ENCODE measurements at places on chromosomes 1 and 21.

- no peak for DNase-seq
These were observed 51.8 kb downstream of the ANGPTL1 start for GRCh38 chr1:178819123-178819522.

GRCh38 chr21:42622284-42622683 is 31.1 kb upstream of the PDE9A start:
- no peak for DNase-seq

DNA sequence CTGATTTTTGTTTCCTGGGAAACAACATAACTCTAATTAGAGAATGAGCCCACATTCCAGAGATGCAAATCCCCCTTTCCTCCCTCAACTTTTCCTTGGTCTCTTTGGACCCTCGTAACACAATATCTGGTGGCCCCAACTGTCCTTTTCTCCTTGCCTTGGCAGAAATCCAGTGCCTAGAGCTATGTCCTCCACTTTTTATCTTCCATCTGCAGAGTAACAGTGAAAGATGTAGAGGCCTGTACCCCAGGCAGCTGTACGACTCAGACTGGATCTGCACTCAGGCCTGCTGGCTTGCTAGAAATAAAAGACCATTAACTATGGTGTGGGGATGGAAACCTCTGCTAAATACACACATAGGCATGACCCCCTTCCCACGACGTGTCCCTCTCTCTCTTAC is 72.0 kb downstream of the WARS2 start:
- DNase-seq = no peak

- no peak for DNase-seq
These were observed 30.9 kb downstream of the PROX1 start for GRCh38 chr1:214018386-214019268.

- no peak for DNase-seq
These were observed 177.2 kb upstream of the C8B start for GRCh38 chr1:57142999-57143398.

- DNase-seq = no peak
These were observed 30.3 kb upstream of the LPAR3 start for GRCh38 chr1:84923317-84923716.

DNA sequence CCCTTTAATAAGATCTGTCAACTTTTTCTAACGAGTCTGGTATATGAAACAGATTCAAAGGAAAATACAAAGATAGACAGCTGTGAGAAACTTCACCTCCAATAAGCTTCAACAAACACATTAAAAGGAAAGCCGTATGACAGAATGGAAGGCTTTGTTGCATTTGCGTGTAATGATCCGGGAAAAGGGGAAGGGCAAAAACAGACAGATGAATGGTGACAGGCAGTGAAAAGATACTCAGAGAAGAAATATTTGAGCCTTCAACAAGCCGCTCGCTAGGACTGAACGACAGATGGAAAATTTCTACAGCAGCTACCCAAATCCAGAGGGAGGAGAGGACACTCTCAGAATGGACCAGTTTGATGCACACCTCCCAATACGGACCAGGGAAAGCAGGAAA is 14.9 kb downstream of the COPA start:
- DNase-seq = no peak

- DNase-seq = no peak
These were observed 34.4 kb downstream of the WLS start for GRCh38 chr1:68197891-68198290.

- DNase-seq = peak; percentile 79
These were observed 104.5 kb upstream of the LMO4 start for GRCh38 chr1:87224201-87224600.

GRCh38 chr1:29901624-29902325 is 665.5 kb downstream of the PTPRU start:
- DNase-seq = no peak

DNA sequence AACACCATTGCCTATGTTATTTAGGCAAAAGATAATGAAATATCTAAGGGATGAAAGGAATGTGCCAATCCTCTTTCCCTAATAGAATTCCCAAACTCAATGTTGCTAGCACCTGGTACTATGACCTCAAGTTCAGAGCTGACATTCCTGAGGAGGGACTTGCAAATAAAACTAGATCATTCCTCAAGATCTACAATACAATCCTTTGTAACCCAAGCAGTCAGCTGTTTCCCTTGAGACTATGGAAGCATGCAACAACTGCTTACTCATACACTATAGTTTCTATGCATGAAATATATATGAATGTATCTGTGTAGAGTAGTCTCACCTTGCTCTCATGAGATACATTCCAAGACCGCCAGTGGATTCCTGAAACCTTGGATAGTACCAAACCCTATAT is 65.0 kb downstream of the ABL2 start:
- DNase-seq = peak; percentile 57

GRCh38 chr1:44060830-44061267 is 29.6 kb upstream of the SLC6A9 start:
- no peak for DNase-seq

- no peak for DNase-seq
These were observed 322.7 kb downstream of the PTBP2 start for GRCh38 chr1:97044159-97044760.

Measured in foreskin fibroblast (primary cell).